ENCODE measurements at places on chromosomes 3 and 15.

DNA sequence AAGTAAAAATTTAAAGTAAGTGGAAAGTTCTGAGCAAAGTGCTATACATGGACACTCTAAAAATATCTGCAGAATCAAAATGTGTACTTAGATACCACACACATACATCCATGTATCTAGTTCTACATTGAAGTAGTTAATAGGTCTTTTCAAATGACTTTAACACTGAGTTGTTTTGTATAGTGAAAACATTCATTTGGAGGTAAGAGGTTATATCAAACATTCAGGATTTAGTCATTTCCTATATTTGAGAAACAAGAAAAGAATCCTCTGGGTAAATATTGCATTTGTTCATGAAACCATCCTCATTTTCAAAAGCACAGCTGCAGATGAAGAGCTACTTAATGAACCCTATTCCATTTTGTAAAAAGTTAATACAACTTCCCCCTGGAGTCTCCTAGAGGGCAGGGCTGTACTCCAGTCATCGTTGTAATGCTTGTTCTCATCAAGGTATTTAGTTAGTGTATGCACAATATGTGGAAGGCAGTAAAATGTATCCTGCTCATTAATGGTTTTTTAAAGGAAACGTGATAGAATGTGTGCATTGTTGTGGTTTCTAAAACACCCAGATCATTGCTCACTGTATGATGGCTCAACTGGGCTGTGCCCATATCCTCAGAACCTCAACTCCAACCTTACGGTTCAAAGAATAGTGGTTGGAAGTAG is 26.2 kb downstream of the ARPP21 start:
- DNase-seq = no peak

GRCh38 chr3:151709847-151710246 is 23.9 kb upstream of the AADACL2 start:
- no peak for DNase-seq

DNA sequence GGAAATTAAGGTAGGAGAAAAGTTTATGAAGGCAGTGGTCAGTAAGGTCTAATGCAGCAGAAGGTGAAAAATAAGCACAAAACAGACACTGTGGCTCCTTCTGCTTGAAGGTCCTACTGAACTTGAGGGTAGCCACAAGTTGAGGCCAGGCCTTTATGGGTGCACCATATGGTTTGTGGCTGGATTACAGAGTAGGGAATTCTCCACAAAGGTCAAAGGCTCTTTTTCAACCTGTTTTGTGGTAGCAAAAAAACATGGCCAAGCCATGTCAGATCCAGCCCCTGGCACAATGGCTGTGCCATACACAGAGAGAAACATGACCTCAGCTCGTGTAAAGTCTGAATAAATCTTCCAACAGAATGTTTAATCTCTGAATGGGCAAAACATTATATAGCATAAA is 214.0 kb downstream of the SATB1 start:
- DNase-seq = no peak

GRCh38 chr15:42591238-42591934 is 16.0 kb downstream of the STARD9 start:
- DNase-seq = no peak

GRCh38 chr3:71495708-71496472 is 87.6 kb downstream of the FOXP1 start:
- no peak for DNase-seq

DNA sequence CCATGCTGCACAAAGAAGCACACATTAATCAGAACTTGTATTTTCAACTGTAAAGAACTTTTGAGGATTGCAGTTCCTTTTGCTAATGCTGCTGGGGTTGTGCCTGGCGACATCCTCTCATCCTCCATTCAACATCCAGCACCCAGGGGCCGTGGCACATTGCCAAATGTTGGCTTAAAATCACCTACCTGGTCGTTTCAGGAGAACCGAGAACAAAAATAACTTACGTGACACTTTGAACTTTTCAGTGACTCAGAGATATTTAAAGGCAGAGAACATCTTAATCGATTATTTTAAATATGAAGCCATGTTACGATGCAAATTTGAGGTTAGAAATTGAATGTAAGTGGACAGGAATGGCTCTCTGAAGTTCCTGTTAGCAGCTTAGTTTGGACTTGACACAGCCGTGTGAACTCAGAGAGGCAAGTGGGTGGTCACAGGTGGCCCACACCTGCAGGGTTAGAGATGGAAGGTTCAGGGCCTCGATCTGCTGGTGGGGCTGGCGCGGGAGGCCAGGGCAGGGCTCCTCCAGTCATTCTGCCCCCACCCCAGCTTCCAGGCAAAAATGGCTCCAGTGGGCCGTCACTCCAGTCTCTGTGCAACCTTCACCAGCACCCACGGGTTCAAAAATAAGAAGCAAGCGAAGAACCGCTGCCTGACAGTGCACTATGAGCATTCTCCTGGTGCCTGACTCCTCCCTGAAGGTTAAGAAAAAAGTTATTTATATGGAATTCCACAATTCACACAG is 12.2 kb downstream of the LRRK1 start:
- no peak for DNase-seq

DNA sequence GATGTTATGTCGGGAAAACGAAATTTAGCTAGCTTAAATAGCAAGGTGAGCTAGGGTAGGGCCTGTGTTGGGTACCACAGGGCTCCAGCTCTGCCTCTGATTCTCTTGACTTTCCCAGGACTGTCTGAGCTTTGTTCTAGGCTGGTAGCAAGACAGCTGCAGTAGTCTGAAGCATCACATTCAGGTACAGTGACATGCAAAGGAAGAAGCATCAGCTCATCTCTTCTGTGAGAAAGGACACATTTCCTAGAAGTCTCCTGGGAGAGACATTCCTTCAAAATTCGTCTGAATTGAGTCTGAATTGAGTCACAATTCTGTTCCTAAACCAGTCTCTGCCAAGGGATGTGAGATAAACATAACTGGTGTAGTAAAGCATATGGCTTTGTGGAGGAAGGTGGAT is 8.5 kb upstream of the UBXN7 start:
- DNase-seq = no peak

DNA sequence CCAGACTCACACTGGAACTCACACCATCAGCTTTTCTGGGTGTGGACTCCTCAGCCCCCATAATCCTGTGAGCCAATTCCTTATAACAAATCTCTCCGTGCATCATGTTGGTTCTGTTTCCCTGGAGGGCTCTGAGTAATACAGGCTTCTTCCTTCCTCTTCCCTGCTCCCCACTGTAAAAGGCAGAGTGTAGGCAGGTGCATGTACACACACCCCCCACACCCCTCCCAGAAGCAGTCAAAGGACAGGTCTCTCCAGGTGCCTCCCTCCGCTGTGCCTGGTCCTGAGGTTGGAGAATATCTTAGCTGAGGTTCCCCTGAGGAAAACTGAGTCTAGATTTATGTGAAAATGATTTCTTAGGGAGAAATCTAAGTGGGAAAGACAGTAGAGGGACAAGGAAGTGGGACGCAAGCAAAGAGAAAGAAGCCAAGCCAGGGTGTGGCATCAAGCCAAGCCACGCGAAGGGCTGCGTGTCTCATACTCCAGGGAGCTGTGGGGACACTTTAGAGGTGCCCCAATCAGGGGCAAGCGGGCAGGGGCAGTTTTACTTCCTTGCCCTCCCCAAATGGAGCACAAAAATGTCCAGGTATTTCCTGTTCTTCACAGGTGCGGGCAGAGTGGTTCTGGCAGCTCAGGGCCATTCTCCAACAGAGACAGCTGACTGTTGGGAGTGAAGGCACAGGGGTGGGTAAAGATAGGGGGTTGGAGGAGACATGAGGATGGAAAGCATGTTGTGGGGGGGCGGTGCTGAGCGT is 86.6 kb downstream of the HMG20A start:
- no peak for DNase-seq

- DNase-seq = no peak
Measured at GRCh38 chr15:52615302-52615701, 46.5 kb upstream of the ARPP19 start.

DNA sequence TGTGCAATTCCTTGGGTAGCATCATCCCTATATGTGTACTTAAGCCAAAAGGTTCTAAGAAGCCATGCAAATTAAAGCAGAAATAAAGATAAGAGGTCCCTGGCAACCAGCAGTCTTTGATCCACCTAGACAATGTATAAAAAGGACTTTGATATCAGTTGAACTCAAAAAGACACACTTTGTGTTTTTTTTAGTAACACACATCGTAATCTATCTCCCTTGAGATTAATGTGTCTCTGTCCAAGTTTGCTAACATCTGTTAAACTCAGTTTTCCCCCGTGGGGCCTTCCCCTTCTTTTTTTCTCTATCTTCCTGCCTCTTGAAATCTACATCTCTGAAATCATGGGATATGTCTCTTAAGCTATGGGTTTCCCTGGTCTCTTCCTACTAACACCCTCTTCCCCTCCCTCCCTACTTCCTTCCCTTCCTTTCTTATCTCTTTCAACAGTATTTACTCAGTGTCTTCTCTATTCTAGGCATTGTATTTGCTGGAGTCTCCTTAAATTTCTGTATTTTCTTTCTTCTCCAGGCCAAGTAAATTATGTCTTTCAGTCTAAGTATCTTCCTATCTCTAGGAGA is 27.7 kb downstream of the ALDH1A2 start:
- no peak for DNase-seq

DNA sequence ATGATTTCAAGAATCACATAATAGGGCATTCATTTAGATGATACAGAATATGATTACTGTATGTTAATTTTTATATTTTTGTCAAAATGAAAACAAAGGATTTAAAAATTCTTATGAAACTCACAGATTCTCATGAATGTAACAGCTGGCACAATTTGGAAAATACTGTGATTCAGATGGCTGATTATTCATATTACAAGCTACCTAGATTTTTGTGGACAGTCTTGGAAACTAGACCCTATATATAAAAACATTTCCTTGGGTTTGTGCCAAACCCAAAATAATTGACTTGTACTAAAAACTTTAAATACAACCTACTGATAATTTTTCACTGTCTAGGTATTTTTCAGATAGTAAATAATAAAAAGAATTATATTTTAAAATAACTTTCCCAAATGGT is 26.2 kb downstream of the ZBED2 start:
- no peak for DNase-seq

GRCh38 chr3:125062904-125063618 is 7.3 kb upstream of the HEG1 start:
- DNase-seq = no peak

GRCh38 chr3:166837535-166837934 is 542.6 kb downstream of the ZBBX start:
- no peak for DNase-seq

DNA sequence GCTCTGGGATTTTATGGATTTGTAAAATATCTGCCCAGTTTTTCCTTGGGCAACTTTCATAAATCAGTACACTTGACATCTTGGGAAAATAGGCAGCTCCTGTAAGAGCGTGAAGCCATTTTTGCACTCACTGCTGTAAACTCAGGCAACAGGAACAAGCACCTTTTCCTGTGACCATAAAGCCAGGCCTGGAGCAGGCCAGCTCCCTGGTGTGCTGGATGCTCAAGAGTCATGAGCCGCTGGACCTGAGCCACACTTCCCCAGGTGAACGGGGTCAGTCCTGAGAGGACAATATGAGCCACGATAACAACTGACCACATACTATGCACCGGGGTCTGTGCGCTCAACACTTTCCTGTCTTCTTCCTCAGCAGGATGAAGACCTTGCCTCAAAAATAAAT is 158.2 kb downstream of the NUP210 start:
- DNase-seq = no peak

DNA sequence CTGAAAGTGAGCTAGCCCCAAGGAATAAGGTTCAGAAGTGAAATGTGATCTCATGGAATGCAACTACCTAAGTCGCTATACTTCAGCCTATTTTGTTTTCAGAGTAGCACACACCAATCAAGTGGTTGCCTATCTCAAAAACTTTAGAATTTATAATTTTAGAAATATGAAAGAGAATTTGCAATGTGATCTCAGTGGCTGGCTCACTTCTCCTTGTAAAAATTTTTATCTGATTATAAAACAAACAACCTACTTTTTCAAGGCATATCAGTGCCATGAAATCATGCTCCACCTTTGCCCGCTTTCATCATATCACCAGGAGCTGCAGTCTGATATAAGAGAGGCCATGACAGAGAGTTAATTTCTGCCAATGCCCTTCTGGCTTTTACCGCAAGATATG is 47.3 kb downstream of the CLDN11 start:
- no peak for DNase-seq

DNA sequence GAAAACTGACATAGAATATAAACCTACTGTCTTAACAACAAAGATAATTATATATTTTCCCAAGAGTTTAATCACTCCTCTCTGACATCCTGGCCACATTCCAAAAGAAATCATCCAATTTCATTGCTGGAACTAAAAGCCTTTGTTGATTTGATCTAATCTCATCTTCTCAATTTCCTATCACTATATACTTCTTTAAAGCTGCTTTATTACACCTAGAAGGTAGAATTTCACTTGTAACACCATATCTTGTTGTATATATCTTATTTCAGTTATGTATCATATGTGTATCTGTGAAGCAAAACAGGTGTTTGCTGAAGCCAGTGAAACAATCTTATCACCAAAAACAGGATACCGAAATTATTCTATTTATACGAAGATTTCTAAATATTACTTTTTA is 740.2 kb downstream of the ROBO1 start:
- no peak for DNase-seq

- no peak for DNase-seq
Measured at GRCh38 chr15:77747175-77748077, 114.7 kb upstream of the LINGO1 start.

GRCh38 chr3:40566694-40567093 is 41.9 kb downstream of the ZNF621 start:
- no peak for DNase-seq

DNA sequence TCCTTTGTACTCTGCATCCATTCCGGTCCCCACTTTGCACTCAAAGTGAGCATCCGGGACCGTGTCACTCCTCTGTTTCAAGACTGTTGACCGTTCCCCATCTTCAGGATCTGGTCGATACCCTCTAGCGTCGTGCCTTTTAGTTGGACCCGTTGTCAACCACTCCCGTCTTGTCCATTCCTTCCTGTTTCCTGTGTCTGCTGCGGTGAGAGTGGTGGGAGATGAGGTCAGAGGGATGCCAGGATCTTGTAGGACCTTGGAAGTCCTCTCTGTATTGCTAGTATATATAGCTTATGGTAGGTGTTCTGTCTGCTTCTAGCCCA is 624 bp downstream of the BRK1 start:
- DNase-seq = no peak

DNA sequence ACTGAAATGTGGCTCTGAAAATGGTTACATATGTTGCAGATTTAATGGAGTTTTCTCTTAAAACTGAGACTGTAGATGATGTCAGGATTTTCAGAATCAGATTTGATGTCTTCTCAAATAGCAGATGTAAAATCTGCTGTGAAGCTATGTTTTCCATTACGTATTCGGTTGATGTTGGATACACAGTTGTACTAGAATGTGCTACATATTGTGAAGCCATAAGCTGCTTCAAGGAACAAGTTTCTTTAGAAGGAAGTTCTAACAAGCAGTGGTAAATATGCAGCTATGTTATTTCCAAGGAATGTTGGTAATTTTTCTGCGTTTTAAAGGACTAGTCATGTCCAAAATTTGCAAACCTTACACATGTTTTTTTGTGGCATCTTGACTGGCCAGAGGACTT is 197.7 kb downstream of the RBMS3 start:
- no peak for DNase-seq

Data from frontal cortex (tissue), 4 donors.